DMS153 (cell line): ENCODE measurements at places on chromosomes 3 and 15.

- no peak for DNase-seq
These were observed 410.6 kb upstream of the THRB start for GRCh38 chr3:24905266-24905665.

- DNase-seq, result peak; percentile 61
These were observed 38.4 kb downstream of the LARP6 start for GRCh38 chr15:70815604-70816003.

DNA sequence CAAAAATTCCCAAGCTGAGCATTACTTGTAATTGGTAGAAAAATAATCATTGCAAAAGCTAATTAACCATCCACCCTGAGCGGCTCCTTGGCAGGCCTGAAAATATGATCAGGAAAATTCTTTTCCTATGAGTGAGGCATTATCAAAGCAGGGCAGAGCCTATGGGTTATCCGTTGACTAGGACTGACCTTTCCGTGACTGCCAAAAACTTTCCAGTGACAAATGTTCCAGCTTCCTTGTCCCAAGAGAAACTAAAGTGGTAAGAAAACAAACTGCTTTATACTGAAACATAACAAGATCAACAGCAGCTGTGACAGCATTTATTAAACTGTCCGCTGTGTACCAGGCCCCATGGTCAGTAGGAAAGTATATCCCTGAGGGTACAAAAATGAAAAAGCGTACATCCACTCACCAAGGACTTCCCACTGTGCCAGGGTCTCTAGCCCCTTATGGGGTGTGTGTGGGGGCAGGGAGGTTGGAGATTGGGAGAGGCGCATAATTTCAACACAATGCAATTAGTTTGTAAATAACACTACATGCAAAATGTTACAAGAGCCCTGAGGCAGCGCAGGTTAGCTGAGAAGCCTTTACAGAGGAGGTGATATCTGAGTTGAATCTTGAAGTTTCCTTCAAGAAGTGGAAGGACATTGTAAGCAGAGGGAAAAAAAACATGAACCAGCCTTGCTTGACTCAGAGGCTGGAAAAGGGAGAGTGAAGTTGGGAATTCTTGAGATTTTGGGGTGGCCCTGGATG is 8.5 kb downstream of the LIPC start:
- DNase-seq, result no peak

GRCh38 chr15:74192751-74193150 is 9.8 kb downstream of the STRA6 start:
- DNase-seq, result no peak

DNA sequence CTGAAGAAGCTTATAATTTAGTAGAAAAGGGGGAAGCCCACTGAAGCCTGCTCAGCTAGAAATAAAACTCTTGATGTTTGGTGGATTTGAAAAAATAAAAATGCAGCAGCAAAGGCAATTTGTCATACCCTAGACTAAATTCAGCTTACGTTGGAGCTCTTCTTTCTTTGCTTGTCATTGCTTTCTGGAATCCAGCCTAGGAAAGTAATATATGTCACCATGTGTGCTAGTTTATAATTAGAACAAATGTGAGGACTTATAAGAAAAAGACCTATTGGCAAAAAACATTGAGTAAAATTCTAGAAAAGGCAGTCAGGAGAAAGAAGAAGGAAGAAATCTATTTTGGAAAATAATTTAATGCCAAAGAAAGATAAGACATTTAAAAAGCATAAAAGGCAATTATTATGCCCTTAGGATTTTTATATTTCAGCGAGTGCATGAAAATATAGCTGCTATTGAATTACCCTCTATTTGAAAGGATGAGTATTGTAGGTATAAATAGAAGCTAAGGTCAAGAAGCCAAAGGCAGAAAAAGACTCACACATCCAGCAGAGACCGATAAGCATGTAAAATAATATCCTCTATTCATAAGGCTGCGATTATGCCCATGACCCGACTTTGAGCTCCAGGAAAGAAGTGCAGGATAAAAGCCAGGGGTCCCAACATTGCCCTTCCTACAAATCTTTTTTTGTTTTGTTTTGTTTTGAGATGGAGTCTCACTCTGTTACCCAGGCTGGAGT is 10.6 kb upstream of the BTBD1 start:
- DNase-seq, result no peak

DNA sequence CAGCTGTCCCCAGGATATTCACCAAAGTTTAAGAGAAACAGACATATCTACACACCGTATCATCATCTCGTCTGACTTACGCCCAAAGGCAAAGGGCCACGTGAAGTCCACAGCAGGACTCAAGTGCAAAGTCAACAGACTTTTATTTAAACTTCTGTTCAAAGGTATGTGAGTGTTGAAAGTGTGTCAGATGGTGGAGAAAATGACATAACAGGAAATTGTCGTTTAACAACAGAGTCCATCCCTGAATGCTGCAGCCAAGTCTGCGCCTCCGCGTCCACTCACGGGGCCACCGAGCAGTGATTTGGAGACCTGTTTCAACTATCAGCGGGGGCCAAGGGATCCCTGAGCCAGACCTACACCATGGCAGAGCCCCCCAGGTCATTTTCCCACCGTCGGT is 165.6 kb downstream of the XXYLT1 start:
- DNase-seq, result no peak

GRCh38 chr3:37536840-37537239 is 324.8 kb upstream of the CTDSPL start:
- no peak for DNase-seq

- no peak for DNase-seq
These were observed 12.6 kb downstream of the NFKBIZ start for GRCh38 chr3:101861789-101862415.

DNA sequence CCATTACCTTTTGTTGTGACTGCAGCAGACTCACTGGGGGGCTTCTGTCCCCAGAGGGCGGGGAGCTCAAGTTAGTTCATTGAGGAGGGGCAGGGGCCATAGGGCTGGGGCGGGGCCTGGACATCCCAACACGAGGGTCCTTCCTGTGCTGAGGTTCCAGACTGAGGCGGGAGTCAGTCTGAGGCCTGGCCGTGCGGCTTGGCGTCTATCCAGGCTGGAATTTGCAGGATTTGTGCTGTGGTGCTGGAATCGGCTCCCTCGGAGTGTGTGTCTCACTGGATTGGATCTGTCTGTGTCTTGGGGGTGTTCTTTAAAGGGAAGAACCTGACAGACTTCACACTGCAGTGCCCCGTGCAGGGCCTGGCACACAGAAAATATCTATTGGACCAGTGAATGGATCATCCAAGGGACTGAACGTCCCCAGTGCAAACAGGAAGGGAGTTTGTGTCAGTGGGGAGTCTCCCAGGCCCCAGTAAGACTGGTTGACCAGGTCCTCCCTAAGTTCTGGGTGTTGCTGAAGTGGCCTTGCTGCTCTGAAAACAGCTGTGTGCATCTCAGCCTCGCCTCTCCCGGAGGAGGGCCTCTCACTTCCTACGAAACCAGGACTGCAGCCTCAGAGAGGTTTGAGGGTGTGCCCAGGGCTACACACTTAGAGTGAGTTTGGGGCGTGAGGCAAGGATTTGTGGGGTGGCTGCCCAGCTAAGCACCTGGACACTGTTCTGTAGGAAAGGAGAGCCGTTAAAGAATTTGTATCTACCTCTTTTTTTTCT is 26.1 kb downstream of the GOLGA6L2 start:
- DNase-seq, result no peak
